ENCODE measurements at places on chromosomes 6 and 20.

DNA sequence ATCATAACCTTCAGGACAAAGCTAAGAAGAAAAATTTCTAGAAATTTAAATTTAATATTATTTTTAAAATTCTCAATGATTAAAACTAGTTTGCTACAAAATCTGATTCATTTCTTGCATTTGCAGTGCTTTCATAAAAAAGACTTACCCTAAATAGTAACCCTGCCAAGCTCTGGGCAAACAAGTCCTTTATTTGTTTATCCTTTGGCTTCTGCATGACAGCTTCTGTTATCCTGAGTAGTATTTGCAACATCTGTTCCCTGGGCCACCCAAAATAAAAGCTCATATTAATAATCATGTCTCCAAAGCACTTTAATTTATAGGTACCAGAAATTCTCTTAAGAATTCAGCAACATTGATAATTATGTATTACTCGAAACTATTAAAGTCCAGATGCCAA, 101.3 kb downstream of the RALGAPA2 start:
- DNase-seq = no peak

DNA sequence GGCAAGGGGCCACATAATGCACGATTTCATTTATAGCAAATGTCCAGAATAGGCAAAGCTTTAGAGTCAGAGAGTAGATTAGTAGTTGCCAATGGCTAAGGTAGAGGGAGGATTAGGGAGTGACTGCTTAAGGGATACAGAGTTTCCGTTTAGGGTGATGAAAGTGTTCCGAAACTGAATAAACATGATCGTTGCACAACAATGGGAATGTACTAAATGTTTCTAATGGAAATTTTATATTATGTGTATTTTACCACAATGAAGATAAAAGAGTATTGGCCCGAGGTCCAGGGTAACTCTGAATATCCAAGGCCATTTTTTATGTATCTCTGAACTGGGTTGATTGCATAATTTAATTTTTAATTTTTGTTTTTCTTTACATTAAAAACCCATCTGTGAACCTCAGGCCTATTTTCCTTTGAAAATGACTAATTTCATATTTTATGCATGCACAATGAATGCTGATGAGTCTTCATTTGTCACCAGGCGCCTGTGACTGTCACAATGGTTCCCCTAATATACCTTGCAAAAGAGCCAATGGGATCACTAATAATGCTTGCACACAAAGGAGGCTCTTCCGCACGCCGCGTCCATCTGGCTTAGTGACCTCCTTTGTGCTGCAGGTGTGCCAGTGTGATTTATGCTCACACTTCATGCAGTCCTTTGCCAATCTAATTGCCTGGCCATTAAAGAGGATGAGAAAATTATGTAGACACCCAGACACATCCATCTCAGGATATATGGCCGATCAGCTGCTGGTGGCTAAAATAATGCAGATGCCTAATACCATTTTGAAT, 612.5 kb downstream of the CDH26 start:
- DNase-seq = no peak

- DNase-seq = no peak
Observed at GRCh38 chr6:4401408-4402368, 266.3 kb upstream of the ECI2 start.

DNA sequence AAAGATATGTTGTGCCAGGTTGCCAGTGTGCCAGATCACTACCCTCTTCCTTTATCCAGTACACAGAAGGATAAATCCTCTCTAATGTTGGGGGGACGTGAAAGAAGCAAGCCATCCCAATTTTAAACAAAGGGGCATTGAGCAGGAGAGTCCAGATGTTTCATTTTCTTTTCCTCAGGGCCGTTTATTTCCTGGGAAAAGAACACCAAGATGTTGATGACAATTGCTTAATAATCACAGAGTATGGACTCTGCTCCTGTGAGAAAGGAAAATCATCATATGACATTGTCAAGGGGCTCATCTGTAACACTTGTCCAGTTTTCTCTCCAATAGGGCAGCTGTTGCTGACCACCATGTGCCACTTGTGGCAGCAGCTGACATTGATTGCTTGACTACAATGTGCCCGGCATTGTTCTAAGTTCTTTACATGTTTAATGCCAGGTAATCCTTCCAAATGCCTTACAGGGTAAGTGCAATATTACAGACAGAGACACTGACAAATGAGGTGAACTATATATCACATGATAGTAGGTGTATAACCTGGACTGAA, 161.4 kb downstream of the CD109 start:
- no peak for DNase-seq

GRCh38 chr6:35980991-35981645, 43.3 kb downstream of the SLC26A8 start:
- no peak for DNase-seq

GRCh38 chr6:52390361-52390727, 28.4 kb downstream of the PAQR8 start:
- DNase-seq = peak; percentile 53

GRCh38 chr6:100160930-100161329, 166.9 kb upstream of the MCHR2 start:
- DNase-seq = no peak

DNA sequence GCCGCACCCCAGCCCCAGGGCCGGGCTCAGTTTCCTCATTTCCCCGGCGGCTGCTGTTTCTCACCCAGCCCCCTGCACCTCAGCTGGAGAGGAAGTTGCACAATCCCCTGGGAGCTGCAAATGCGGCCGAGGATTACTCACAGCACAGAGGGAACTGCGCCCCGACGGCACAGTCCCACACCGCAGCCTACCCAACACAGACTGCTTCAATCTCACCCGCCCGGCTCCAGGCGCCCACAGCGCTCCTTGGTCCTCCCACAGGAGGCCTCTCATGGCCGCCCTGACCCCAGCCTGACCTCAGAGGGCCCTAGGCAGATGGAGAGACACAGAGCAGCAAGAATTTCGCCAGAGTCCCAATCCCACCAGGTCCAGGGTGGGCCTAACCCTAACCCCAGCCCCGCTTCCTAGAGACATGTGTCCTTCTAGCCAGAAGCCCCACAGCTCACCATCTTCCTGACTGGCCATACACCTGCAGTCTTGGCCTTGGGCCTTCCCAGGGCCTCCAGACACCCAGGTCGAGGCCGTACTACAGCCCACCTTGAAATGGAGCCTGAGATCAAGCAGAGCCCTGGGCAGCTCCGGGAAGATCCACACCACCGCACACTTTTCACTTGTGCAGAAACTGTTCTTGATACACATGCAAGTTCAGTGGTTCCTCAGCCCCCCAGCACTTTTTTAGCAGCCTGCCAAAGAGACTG, 11.7 kb downstream of the TFEB start:
- DNase-seq = no peak

DNA sequence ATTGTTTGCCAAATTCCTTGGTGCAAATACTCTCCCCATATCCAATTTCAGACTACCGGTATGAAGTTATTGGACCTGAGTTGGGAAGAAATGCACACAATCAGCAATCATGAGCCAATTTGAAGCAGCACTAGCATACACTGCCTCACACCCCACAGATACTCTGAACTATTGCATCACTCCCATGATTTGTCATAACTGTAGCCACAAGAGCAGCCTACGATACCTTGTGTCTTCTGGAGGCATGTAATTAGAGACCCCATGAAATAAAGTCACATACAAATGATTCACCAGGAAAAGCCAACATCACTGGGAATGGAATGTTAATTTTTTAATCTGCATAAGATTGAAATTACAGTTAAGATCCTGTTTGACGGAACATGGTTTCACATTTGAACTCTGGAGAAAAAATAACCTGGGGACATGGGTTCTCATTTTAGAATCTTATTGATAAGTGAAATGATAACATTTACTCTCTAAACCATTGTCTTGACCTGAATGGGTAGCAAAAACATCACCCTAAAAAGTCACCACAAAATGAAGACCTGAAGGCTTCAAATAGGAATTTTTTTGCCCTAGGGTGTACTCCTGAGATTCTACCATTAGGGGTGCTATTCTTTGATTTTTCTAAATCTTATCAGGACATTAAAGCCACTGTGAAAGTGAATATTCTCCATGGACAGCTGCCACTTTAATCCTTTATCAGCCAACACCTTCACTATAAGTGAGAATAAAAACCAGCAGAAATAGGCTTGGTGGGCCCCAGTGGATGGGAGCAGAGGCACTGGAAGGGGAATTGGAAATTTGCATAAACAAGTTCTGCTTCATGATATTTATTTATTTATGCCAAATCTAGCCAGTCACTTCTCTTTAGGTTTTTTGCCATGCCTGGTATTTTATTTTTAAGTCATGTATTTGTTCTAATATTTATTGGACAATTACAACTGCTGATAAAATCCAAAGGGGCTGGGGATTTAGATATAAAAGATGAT, 34.5 kb upstream of the HBS1L start:
- DNase-seq = peak; percentile 37

DNA sequence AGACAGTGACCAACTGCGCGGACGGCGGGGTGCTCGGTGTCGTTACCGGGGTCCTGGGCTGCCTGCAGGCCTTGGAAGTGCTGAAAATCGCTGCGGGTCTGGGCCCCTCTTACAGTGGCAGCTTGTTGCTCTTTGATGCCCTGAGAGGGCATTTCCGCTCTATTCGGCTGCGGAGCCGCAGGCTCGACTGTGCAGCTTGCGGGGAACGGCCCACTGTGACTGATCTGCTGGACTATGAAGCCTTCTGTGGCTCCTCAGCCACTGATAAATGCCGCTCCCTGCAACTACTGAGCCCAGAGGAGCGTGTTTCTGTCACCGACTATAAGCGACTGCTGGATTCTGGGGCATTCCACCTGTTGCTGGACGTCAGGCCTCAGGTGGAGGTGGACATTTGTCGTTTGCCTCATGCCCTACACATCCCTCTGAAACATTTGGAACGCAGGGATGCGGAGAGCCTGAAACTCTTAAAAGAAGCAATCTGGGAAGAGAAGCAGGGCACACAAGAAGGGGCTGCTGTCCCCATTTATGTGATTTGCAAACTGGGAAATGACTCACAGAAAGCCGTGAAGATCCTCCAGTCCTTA, 1.0 kb downstream of the MOCS3 start:
- no peak for DNase-seq

DNA sequence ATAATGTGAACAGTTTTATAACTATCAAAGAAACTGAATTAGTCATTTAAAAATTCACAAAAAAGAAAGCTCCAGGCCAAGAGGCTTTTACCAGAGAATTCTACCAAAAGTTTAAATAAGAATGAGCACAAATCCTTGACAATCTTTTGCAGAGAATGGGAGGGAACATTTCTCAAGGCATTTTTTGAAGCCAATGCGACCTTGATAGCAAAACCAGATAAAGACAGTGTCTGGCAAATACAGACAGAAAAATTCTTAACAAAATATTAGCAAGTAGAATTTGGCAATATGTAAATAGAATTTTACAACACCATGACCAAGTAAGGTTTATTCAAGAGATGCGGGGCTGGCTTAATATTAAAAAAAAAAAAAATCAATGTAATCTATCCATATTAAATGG, 41.7 kb downstream of the RNF24 start:
- no peak for DNase-seq

- DNase-seq = no peak
Observed at GRCh38 chr20:10131732-10132345, 86.8 kb upstream of the SNAP25 start.

GRCh38 chr20:32366380-32366779, 8.2 kb downstream of the ASXL1 start:
- DNase-seq = no peak

- DNase-seq = no peak
Observed at GRCh38 chr6:165987483-165988301, 180.0 kb downstream of the TBXT start.

- no peak for DNase-seq
Observed at GRCh38 chr6:113328886-113329381, 528.2 kb upstream of the MARCKS start.

DNA sequence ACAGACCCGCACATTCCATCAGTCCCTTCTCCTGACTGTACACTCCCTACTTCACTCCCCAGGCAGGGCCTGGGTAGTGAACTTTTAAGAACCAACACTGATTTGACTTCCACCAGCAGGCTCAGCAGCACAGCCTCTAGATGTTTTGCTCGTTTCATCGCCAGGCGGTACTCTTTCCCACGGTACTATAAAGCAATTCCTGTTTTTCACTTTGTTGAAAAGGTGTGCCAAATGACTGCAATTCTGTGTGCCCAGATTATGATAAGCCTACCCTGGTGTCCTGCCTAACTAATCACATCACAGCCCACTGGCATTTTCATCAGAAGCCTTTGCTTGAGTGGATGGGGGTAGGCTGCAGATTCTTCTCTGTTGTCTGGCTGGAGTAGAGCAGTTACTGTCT, 12.9 kb upstream of the WTAP start:
- no peak for DNase-seq

DNA sequence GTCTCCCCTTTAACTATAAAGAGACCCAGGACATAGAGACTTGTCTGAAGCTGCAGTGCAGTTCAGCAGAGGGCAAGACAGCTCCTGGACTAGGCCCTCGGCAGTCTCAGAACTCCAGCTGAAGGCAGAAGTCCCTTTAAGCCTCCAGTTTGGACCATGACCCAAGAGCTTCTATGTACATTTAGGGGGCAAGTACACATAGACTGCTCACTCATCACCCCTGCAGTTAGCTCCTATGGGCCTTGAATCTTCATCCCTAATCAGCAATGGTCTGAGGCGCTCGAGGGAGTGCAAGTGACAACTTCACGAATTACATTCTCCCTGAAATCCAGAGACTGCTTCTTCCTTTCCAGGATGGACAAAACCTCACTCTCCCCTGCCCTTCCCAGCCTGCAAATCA, 47.4 kb downstream of the KCNK5 start:
- DNase-seq = no peak

DNA sequence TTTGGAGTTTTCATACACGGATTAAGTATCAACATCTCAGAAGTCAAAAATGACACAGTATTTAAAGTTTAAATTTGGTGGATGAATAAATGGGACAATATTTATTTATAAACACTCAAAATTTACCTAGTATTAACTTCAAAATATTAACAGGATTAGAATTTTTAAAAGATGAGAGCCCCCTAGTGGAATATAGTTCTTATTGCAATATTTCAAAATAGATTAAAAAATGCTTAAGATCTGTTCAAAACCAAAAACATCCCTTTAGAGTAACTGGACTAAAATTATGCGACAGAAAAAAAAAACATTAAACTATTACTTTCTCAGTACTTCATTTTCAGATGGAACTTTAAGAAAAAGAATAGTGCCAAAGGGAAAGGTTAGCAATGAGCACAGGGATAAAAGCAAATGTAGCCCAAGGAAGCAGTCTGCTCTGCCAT, 56.6 kb downstream of the SNX14 start:
- no peak for DNase-seq

- DNase-seq = no peak
Observed at GRCh38 chr20:18138266-18138582, 561 bp downstream of the KAT14 start.
